ENCODE measurements at places on chromosomes 3 and 15. TPM values are rescaled to one million over a fixed set of nuclear protein-coding genes. Genes with fewer than 3 reads are reported as not detected.

Gene NRG4
- total RNA-seq = not detected

Gene SNTN
- total RNA-seq = not detected

Gene GP9
- not detected for total RNA-seq

Gene FOXL2
- total RNA-seq = 0.16 TPM

Gene SPESP1
- 2.0 TPM for total RNA-seq

Gene CLDN16
- total RNA-seq = not detected

Gene MAP6D1
- total RNA-seq = 1.4 TPM

Gene THPO
- total RNA-seq = not detected

Gene CEP19
- 5.9 TPM for total RNA-seq

Gene ISY1
- total RNA-seq = 68.9 TPM

Gene NANOGP8
- total RNA-seq = not detected

Gene GOLGA8J
- total RNA-seq = not detected

Gene CACNA2D2
- total RNA-seq = 5.4 TPM

Gene PRICKLE2
- total RNA-seq = 0.09 TPM

Gene IQCF2
- total RNA-seq = not detected

Gene FLNB
- total RNA-seq = 56.7 TPM

Gene PFKFB4
- 8.5 TPM for total RNA-seq

Gene KBTBD13
- not detected for total RNA-seq

Gene CPEB1
- 1.1 TPM for total RNA-seq

Gene IMPG2
- 0.86 TPM for total RNA-seq

Gene TP63
- total RNA-seq = 2.3 TPM

Gene GOLGA8G
- not detected for total RNA-seq

Gene AGBL1
- total RNA-seq = 0.14 TPM

Data from activated T-cell treated with anti-CD3 and anti-CD28 coated beads, Interleukin-2, amount 50 U/mL, for 72 hours (primary cell).